Tongue (tissue), 3 donors: ENCODE measurements at places on chromosomes 11 and 22. TPM values are rescaled to one million over a fixed set of nuclear protein-coding genes. Genes with fewer than 3 reads are reported as not detected.

GRCh38 chr11:85572056-85572455, 55.1 kb downstream of the DLG2 start:
- no peak for DNase-seq

GRCh38 chr22:30158744-30159500, 78.7 kb downstream of the HORMAD2 start:
- DNase-seq = peak; percentile 11

DNA sequence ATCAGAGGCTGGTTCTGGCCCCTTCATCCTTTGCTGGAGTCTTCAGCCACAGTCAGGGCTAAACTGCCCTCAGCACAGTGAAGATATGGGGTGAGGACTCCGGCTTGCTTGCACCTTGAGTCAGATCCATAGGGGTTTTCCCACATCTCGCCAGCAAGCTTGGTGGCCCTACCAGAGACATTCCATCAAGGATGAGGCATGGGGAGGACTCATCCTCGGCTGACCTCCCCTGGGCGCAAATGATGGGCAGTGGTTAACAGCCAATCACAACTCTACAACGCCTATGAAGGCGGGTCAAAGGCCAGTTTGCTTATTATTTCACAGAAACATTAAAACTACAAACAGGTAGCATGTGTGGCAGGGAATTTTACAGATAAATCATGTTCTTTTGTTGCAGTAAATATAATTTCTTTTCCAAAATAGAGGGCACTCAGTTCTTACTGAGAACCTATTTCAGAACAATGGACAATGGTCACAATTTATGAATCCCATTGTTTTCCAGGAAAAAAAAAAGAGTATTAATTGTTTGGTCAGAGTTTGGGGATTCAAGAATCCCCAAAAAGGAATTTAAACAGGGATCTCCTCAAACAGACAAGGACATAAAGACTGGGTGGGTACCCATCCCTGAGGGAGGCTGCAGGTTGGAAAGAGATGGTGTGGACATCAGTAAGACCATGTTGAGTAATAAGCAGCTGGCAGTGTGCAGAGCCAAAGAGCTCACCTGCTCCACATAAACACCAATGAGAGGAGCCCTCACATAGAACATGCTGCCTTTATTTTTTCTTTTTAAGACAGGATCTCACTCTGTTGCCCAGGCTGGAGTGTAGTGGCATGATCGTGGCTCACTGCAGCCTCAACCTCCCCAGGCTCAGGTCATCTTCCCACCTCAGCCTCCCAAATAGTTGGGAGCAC, 14.8 kb downstream of the PLAAT3 start:
- no peak for DNase-seq

DNA sequence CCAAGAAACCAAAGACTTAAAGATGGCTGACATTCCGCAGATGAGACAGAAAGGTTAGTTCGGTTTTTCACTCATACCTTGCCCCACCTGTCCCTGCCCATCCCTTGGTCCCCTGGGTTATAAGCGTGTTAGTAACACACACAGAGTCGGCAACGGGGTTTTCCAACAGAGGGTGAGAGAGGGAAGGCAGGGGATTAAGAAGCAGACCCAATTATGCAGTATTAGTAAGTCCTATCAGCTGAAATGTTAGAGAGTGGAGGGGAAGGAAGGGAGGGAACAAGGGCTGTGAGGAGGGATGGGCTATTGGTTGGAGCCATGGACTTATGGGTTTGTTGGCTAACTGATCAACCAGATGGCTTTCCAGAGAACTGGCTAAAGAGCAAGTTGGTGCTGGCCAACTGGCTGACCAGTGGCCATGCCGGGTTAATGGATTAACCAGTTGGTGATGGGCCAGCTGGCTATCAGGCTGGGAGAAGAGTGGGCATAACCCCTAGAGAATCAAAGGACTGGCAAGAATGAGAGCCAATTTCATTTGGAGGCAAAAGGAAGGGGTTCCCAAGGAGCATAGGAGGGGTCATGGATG, 45.5 kb downstream of the NRXN2 start:
- no peak for DNase-seq

DNA sequence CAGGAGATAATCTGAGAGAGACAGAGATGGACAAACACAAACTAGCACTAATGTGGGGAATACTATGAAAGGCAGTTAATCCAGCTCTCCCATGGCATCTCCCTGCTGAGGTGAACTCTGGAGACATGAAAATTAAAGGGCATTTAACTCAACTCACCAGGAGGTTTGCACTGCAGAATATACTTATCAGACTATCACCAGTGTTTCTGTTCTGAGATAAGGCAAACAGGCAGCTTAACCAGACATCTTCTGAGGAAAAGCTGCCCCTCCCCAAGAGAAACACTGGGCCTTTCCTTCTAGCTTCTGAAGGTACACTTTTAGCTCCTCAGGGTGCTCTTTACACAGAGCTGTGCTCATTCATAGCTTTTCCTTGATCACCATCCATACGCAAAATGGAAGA, 85.5 kb downstream of the AMBRA1 start:
- no peak for DNase-seq

- no peak for DNase-seq
Observed at GRCh38 chr11:103939694-103940093, 96.7 kb upstream of the DDI1 start.

Gene SEPTIN3
- 0.51 TPM for total RNA-seq

Gene GLB1L3
- total RNA-seq = not detected

Gene PATE4
- total RNA-seq = not detected
